GM19239 (cell line): ENCODE measurements at places on chromosomes 2 and 18.

DNA sequence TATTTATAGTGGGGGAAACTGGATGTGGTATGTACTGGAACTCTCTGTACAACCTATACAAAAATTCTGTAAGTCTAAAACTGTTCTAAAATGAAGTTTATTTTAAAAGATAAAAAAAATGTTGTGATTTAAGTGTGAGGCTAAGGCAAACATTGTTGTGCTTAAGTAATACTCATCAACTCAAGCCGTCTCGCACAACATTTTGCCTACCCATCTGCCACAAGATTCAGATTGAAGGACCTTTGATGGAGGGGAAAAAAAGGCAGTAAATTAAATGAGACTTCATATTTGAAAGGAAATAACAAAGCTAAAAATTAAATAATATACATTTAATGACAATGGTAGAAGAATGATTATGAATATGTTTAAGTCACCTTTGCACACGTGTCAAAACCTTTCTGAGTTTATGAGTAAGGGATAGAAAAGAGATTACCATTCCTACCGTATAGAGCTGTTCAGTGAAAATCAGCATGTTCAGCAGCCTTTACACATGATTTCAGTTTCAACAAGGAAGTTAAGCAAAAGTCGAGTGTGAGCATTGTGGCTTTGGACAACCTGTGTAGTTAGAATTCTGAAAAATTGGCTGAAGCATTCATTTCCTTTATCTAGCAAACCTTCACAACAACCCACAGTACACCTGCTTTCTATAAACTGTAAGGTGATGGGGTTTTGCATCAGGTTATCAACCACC is 499.3 kb downstream of the IRS1 start:
- DNase-seq: no peak

GRCh38 chr2:33069894-33070651 is 123.3 kb downstream of the LTBP1 start:
- no peak for DNase-seq

GRCh38 chr18:70338890-70339289 is 50.0 kb downstream of the SOCS6 start:
- no peak for DNase-seq

DNA sequence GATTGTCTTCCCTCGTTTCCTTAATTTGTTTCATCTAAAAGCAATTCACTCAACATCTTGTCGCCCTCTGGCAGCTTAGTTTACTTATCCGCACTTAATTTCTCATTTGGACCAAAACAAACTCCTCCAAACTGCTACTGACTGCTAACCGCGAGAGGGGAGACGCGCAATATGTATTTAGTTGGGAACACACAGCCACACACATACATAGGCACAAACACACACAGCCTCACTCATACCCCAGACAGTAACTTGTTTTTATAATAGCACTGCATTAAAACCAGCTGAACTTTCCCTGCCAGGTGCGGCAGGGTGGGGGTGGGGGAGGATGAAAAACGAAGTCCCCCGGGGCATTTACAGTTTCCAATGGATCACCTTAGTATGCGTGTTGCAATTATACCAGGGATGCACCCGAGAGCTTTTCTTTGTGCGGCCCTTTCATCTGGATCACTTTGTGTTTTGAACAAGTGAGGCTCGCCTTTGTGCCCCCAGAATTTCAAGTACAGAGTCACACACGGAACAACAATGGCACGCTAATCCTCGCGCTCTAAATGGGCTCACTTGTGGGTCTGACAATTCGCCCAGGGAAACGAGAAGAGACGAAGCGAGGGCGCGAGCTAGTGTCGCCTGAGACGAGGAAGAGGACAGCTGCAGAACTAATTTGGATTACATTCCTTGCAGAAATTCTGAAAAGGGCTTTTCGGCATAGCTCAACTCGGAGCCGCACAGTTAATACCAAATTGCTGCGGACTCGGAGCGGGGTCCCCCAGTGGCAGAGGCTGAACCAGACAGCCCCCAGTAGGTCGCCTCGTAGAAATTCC is 2.4 kb downstream of the ERBB4 start:
- no peak for DNase-seq

DNA sequence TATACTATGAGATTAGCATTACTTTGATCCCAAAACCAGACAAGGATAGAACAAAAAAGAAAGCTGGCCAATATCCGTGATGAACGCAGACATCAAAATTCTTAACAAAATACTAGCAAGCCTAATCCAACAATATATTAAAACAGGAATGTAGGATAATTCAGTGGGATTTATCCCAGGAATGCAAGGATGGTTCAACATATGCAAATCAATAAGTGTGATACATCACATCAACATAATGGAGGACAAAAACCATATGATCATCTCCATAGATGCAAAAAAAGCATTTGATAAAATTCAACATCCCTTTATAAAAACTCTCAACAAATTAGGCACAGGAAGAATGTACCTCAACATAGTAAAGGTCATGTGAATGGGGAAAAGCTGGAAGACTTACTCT is 158.5 kb downstream of the KCNE4 start:
- no peak for DNase-seq
